ENCODE measurements at places on chromosomes 2 and 18.

GRCh38 chr2:195330513-195330956 lies 326.5 kb upstream of the SLC39A10 start:
- no peak for DNase-seq

DNA sequence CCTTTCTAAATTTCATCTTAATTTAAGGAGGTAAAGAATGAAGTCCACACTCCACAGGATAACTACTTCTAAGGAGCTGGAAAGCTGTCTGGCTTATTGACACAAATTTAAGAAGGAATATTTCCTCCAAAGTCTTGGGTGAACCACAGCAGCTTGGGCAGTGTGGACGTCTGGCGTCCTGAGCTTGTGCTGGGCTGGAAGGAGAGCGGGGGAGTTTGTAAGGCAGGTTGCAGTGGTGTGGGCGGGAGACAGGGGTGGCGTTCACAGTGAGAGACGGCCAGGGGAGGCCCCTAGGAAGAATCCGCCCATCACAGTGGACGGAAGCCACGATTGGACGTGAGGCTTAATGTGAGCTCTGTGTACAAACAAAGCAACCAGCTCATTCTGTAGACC lies 25.7 kb downstream of the ADI1 start:
- no peak for DNase-seq

DNA sequence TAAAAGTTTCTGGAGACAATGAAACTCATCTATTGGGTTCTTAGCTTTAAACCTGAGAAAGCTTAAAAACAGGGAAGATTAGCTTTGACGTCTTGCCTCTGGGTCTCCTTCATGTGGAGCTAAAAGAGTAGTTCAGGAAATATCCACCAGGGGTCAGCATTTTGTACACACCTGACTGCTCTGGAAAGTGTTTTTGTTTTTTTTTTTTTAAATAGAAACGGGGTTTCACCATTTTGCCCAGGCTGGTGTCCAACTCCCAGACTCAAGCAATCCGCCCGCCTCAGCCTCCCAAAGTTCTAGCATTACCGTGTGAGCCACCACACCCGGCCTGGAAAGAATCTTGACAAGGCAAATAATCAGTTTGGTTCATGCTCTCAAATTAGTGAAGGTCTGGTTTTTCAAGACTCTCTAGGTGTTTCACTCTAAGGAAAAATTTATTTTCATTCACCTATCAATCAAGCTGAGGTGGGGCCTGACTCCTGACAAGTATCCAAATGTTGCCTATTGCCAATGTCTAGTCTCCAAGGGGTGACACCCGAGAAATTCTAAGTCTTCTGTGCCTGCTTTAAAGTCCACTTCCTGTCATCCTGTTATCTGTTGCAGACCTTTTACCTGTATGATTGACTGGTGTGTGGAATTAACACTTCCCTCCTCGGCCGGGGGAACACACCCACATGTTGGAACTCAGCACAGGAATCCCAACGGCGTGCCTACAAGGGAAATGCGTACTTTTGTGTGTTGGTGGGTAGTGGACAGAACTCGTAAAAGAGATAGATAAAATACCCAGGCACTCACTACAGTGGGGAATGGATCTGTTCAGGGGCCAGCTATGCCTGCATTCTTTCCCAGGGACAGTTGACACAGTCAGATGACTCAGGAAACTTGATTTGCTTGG lies 11.3 kb downstream of the IL1RN start:
- peak; percentile 66 for DNase-seq

- peak; percentile 87 for DNase-seq
These were observed 110.9 kb downstream of the GLI2 start for GRCh38 chr2:120846406-120847095.

GRCh38 chr18:37533647-37534584 lies 31.7 kb downstream of the CELF4 start:
- no peak for DNase-seq

DNA sequence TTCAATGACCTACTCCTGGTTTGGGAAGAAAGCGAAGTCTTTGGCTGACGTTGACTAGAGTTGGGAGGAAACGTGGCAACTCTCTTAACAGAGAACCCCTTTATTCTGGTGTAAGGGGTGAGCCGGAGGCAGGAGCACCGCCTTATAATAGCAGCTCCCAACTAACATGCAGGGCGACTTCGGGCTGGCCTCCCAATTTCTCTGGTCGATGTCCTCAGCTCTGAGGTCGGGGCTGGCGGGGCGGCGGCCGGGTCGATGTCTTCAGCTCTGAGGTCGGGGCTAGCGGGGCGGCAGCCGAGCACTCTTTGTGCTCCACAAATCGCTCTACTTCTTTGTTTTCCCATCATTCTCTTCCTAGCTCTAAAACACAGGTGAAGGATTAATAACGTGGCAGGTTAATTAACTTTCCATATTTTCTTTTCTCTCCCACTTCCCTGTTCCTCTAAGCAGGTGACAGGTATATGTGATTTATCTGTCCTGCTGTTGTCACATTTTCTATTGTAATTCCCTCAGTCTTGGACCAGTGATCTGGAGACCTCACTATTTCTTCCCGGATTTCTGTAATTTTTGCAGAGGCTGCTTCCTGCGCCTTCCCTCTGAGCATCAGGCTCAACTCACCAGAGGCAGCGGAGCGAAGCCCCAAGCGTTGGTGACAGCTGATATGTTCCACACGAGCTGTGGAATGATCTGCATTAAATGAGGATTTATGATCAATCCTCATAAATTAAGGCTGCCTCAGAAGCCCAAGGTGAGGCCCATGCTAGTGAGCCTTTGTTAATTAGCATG lies 64.3 kb downstream of the ACKR3 start:
- DNase-seq, result no peak

DNA sequence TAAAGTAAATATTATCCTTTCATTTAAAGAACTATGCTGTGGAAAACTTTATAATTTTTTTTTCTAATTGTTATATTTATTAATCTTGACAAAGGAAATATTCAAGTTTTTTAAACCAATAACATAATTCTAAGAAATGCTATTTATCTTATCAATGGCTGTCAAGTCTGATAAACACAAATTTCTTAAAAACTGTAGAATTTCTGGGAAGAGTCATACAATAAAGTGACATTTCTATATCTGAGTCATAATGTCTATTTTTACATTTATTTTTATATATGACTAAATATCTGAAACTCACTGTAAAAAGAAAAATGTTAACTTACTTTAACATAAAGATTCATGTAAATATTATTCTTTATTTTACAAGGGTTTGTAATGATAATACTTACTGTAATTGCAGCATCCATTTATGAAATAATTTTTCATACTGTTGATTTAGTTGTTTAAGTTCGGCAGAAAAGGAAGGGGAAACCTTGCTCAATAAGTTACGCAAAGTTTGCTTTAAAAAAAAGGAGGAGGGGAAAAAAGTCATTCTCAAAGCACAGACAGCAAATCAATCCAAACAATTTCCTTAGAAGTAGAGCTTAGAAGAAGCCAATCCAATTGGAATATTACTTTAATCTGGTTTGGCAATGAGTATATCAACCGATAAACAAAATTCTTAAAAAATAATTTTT lies 32.4 kb downstream of the ORC2 start:
- DNase-seq, result no peak

- DNase-seq, result peak; percentile 25
These were observed 632.4 kb downstream of the NYAP2 start for GRCh38 chr2:226031647-226032501.

GRCh38 chr2:161552015-161552414 lies 72.2 kb upstream of the SLC4A10 start:
- no peak for DNase-seq

- DNase-seq, result no peak
These were observed 382.6 kb upstream of the CDH2 start for GRCh38 chr18:28559511-28559910.

GRCh38 chr2:205931388-205931787 lies 154.6 kb downstream of the INO80D start:
- DNase-seq, result no peak

GRCh38 chr18:2573408-2573807 lies 2.1 kb downstream of the NDC80 start:
- DNase-seq, result peak; percentile 56

DNA sequence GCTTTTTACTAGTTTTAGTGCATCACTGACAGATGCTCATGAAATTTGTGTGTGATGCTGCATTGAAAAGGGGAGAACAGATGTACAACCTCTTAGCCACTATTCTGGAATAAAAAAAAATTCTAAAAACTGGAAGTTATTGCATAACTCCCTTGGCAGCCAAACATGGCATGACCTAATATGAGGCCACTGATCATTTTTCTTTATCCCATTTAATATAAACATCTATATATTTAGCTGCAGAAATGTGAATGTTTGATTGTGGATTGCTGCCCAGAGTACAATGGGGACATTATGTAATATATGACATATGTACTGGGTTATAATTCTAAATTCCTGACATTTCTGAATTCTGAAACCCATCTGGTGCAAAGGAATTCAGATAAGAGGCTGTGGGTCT lies 86.5 kb downstream of the CDCA7 start:
- DNase-seq, result no peak

GRCh38 chr2:151052850-151053660 lies 208.6 kb downstream of the RBM43 start:
- no peak for DNase-seq

GRCh38 chr2:216914491-216914890 lies 54.6 kb upstream of the TNP1 start:
- no peak for DNase-seq

DNA sequence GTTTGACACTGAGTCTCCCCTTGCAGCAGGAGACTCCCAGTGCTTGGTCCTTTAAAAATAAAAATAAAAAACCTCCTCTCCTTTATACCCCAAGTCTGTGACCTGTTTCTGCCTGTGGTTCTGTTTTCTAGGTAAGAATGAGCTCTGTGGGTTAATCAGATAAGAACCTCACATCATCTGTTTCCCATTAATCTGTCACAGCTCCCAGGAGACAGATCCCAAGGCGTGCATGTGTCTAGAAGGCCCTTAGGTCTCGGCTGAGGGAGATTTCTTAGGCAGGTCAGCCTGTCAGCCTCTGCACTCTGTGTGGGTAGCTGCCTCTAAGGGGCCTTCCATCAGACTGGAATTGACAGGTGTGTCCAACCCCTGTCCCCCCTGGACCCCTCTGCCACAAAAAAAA lies 80.7 kb downstream of the FHOD3 start:
- DNase-seq, result no peak

DNA sequence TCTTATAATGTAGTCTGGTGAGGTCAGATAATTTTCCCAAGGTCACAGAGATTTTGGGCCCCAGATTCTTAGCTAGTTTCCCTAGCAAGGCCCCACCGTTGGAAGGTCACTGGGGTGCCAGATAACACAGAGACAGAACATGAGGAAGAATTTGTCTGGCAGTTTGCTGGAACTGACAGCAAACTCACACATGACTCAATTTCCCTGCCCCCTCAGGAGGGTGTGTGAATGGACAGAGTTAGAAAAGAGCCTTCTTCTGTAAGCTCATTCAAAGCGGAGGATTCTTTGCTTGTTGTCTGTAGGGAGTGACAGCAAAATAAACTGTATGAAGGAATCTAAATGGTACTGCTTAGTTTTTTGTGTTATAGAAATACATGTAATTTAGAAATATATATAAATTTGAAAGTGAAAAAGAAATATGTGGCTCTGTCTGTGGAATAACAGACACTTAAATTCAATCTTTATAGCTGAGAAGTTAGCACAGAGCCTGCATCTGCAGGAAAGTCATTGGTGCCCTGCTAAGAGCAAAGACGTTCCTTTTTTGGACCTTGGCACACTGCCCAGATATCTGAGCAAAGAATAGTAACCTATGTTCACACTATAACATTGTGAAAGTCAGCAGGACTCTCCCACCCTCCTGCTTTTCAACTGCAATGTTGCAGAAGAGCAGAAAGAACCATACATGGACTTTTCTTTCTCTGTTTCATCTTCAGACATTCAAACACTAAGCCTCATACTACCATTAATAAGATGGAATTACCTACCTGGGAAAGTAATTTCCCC lies 2.1 kb downstream of the MDH1 start:
- no peak for DNase-seq

DNA sequence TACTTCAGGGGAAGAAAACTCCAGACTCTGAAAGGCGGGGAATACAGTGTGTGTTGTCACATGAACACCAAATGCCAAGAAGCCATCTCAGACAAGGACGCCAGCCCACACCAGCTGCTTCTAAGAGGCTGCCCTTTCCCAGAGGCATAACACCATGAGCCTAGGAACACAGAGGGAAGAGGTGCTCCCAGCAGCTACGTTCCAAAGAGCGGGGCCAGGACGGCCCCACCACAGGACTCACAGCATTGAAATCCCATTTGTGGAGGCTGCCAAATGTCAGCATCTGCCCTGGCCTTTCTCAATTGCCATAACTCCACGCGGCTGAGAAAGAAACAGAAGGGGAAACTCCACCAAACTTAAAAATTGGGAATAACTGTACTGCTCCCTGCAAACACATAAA lies 20.1 kb upstream of the ID2 start:
- DNase-seq, result no peak

GRCh38 chr2:111653103-111653624 lies 230.8 kb downstream of the ANAPC1 start:
- no peak for DNase-seq

GRCh38 chr18:23209796-23210195 lies 74.5 kb downstream of the CABLES1 start:
- peak; percentile 64 for DNase-seq

DNA sequence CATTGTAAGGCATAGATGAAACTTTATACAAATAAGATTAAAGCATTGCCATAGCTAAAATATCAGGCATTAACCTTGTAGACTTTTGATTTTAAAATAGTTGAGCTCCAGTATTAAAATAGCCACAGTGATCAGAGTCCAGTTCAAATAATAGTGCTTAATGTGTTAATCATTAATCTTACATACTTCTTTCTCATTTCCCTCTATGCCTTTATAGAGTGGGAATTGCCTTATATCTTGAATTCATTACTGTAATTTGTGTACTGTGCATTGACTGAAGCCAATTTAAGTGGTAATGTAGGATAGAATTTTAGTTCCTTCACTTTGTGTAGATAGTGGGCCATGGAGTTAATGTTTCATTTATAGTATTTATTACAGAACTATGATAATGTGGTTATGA lies 549.2 kb upstream of the VWC2L start:
- DNase-seq, result no peak

- peak; percentile 77 for DNase-seq
These were observed 47.5 kb upstream of the SPATS2L start for GRCh38 chr2:200258881-200259576.

DNA sequence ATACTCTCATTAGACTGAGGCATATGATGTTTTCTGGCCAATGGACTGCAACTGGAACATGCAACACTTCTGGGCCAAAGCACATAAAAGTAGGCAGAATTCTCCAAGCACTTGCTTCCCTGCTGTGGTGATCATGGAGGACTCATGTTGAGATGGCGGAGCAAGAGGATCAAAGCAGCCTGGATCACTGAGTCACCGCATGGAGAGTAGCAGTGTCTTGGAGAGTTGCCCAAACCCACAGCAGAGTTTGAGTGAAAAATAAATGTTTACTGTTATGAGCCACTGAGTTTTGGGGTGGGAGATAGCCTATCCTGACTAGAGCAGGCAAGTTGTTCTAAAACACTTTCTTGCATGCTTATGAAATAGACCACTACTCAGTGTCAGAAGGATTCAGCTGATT lies 359.5 kb downstream of the ZNF521 start:
- DNase-seq, result peak; percentile 99
